ENCODE measurements at places on chromosomes 5 and 9.

DNA sequence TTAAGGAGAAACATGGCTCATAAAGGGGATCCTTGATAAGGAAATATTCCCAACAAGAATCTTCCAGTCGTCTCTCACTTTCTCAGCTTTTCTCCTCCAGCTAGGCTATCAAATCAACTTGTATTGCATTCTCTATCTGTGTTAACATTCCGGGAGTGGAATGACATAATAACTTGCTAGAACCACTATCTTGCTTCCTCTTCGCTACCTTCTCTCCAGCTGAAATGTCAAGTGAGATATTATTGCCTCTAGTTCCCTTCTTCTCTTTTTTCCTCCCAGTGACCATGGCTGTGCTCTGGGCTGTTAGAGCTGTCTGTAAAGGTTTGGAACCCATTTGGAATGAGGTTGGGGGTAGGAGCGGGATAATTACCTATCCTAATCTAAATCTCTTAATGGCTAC, 1329.5 kb upstream of the WWC1 start:
- DNase-seq: no peak

- no peak for DNase-seq
These were observed 33.2 kb downstream of the PTGR1 start for GRCh38 chr9:111566234-111566633.

- no peak for DNase-seq
These were observed 33.9 kb upstream of the SH3PXD2B start for GRCh38 chr5:172488221-172488620.

DNA sequence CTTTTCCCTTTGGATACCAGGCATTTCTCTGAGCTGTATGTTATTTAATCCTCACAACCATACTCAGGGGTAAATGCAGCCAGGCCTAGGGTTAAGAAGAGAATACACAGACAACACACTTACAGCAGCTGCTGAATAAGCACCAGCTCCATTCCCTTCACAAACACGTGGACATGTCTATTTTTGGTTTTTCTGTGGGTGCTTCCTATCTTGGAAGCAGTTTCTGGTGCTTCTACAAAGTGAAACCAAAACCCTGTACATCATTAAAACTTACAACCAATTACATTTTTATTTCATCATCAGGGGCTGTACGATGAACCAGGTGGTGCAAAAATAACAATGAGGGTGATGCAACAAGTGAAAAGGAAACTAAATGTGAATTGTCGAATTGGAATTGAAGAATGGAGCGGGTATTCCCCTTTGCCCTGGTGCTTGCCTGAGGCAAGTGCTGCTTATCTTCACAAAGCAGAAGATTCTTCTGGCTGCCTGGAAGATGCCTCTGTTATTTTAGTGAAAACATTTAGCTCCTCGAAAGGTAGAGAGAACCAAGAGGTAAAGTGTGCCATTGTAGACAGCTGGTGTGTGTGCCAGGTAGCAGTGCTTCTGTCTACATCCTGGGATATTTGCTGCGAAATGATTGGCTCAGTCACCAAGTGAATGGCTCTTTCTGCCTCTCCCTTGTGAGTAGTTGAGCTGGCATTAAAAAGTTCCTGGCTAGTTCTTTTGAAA, 18.6 kb upstream of the IFNB1 start:
- DNase-seq: peak; percentile 59

- no peak for DNase-seq
These were observed 9.2 kb upstream of the DDX46 start for GRCh38 chr5:134749415-134749814.

DNA sequence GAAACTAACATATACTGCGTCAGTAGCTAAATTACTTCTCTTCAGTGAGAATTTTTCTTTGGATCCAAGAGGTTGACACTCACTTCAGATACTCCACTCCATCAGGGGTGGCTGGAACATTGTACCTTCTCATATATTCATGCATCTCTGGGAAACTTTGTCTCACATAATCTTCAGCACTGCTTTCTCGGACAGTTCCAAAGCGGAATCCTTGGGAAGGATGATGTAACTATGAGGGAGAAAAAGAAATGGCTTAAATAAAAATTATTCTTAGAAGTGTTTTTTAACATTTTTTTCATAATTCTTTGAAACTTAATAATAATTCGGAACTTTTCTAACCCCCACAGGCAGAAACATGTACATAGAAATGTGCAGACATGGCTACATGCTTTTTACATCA, 33.4 kb upstream of the PPP3R2 start:
- DNase-seq: no peak

DNA sequence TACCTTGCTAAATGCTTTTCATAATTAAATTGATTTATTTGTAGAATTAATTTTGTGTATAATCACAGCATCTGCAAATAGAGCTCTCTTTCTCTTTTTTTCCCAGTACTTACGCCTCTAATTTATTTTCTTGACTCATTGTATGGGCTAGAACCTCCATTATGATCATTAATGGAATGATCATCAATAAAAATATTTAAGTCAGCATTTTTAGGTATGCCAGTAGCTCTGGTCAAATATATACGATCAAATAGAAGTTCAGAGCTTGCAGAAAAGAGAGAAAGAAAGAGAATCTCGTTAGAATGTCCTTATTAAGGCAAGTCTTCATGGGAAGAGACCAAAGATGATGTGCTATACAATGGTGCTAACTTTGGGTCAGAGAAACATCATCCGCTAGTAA, 202.6 kb downstream of the TLR4 start:
- DNase-seq: no peak

DNA sequence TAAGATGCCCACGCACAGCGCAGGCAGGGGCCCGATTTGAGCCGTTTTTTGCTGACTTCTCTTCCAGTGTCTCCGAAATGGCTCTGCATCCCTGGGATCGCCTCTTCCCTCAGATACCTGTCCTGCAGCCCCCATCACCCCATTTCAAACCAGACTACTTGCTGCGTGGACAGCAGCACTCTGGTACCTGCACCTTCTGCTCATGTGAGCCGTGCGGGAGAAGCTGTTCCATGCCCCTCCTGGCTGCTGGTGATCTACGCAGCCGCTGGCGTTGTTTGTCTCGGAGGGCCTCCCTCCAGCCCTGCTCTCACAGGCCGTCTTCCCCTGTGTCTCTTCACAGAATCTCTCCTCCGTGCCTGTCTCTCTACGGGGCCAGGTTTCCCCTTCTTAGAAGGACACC, 13.4 kb downstream of the CEP72 start:
- no peak for DNase-seq

DNA sequence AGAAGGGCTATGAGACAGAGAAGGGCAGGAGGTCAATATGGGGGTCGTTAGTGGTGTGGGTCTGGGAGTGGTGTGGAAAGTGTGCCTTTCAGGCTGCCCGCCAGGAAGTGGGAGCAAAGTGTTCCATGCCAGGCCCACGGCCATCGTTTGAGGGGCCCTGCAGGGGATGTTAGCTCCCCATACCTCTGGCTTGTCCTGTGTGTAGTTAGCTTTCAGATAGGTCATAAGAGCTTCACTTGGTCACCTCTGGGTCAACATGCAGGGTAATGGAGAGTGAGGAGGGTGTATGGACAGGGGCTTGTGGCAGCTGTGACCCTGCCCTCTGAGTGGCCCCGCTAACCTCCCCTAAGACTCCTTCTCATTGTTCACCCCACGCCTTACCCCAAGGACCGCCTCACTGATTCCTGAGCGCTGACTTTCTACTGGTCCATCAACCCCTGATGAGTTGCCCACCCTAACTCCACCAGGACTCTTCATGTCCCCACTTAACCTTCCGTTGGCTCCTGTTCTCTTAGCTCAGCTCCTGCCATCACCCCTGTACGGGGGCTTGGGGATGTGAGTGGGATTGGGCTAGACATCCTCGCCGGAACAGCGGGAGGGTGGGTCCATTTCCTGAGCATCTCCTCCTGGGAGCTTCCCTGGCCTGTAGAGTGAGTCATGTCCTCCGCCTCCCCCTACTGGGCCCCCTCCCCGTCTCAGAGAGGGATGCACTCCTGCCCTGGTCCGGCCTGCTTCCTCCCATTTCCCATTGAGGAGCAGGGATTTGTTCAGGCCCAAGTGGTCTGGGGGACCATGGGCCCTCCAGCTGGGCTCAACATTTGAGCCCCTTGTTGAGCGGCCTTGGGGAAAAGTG, 125.7 kb downstream of the FGF18 start:
- no peak for DNase-seq

GRCh38 chr5:59222687-59223511, 640.0 kb downstream of the RAB3C start:
- no peak for DNase-seq

DNA sequence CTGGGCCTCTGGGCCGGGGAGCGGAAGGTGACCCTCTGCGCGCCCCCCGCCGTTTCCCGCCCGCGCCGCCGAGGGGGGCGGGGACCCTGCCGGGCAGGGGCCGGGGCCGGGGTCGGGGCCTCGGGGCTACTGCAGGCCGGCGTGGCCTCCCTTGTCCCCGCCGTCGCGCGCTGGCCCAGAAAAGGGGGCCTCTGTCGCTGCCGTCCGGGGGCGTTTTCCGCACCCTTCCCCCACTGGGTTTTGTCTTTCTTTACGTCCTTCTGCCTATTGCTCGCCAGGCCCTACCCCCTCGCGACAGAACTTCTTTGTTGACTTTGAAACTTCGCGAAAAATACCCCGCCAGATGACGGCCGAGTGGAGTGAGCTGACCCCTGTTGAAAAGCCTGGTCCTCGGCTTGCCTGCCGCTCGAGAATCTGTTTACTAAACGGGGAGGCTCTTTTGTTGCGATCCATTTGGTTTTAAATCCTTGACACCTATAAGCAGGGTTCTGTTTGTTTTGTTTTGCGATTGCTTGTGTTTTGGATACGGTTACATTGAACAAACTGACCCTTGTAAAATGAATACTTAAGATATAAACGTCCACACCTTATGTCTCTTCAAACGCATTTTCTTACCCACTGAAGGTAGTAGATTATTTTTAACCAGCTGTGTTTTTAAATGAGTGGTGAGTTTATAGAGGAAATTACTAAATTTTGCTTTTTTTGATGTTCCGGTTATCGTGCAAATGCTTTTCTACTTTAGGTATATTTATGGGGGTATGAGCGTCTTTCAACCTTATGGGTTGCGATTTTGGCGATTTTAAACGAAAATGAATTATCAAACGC, 765 bp downstream of the MARCHF6 start:
- DNase-seq: peak; percentile 54

- DNase-seq: no peak
These were observed 19.1 kb downstream of the EXOC3 start for GRCh38 chr5:462051-462481.

DNA sequence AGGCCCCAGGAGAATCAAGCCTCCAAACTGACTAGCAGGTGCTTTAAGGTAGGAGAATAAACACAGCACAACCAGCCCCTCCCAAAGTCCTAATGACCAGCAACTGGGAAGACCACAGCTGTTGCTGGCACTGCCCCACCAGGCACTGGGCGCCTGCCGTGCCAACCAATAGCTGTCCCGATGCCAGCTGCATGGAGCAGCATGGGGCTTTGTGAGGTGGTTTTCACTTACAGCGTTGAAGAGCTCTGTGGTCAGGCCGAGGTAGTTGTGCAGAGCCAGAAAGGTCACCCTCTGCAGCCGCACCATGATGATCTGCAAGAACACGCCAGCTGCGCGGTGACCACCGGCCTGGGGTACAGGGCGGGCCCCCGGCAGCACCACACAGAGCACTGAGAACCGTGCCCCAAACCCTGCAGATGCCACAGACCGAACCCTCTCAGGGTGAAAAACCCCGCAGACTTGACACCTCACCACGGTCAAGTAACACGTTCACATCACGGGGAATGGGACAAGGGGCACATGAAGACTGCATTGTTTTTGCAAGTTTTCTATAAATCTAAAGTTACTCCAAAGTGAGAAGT, 28.7 kb downstream of the PNPLA7 start:
- DNase-seq: no peak

DNA sequence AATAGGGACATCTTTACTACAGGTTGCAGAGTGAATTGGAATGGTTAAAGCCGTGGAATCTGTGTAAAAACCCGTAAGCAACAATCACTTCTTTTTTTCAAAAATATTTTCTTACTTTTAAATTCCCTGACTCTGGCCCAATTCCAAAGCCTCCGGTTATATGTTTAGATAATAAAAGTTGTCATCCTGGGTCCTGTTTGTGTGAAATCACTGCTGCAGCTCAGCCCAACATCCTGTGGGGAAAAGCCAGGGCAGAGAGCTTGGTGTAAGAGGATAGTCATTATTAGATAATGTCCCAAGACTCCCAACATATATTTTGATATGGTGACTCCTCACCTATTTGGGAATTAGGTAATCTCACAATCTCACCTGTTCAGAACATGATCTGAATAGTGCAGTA, 586.0 kb upstream of the BRINP1 start:
- DNase-seq: no peak

- no peak for DNase-seq
These were observed 119.4 kb upstream of the ACO1 start for GRCh38 chr9:32265037-32265436.

DNA sequence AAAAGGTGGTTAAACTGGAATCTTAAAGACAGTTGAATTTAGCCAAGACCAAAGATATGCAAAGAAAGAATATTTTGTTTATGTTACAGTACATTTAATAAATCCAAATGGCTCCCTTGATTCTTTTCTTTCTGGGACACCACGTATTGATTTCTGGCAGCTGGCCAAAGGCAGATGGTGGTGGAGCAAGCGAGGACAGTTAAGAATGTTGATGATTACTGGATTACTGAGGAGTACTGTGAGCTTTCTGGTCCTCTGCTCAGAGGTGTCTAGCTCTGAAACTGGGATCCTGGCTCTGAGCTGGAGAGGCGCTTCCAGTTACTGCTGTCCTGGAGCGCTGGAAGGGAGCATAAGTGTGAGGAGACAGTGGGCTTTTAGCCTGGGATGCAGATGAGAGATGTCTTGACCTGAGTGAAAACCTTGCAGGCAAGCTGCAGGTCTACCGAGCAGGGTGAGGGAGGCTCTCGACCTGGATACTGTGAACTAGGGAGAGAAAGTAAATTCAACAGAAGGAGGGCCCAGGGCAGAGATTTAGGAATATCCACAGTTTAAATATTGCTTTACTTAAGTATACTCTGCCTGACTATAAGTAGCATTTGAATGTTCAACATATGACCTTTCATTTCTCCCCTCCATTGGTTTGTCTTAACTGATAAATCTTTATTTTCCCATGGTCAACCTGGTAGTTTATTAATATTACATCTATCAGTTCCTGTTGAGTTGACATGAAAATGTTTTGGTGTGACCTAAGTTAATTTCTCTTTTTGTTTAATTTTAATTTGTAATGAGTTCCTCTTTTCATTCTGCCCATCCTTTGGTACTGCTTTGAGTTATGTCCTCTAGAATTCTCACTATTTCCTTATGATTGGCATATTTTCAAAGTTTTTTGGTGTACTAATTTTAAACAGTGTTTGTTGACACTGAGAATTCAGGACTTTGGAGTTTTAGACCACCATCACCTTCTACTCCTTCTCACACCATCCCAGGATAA, 3.7 kb downstream of the SYK start:
- DNase-seq: no peak

- no peak for DNase-seq
These were observed 178.2 kb downstream of the ROR2 start for GRCh38 chr9:91771864-91772263.

DNA sequence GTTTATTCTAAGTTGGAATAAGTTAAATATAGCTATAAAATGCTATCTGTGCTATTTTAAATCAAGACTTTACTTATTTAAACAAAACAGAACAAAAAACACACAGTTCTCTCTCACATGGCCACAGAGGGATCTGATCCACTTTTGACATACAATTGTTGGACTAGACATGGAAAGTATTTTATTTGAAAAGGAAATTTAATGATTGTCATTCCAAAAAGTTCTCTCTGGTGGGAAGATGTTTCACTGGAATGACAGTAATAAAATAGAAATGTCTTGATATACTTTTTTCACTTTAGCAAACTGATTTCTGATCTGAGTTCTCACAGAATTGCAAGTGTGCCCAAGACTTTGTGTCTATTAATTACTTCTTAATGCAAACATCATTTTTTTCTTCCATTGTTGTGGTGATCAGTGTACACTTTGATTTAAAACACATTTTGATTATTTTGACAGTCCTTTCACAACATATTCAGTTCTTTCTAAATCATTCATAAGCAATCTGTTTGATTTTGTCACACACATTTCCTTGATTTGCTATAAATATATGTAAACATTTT, 30.1 kb upstream of the MINAR2 start:
- no peak for DNase-seq
